ENCODE measurements at places on chromosomes 4 and X.

GRCh38 chrX:51614353-51615012 is 4.2 kb downstream of the CENPVL3 start:
- DNase-seq, result no peak

GRCh38 chr4:47106561-47106960 is 75.2 kb downstream of the GABRB1 start:
- DNase-seq, result no peak

DNA sequence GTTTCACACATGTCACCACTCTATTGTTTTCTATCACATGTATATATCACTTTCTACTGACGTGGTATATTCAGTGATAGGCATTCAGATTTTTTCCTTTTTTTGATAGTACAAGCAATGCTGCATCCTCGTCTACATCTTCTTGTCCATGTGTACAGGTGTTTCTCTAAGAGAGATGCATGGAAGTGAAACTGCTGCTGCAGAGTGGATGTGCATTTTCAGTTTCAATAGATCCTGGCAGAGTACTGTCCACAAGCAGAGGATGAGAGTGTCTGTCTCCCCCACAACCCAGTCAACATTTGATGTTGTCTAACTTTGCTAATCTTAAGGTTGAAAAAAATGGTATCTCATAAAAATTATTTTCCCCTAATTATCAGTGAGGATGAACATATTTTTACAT is 194.0 kb upstream of the CASK start:
- DNase-seq, result no peak

- DNase-seq, result no peak
These were observed 26.0 kb downstream of the BEND2 start for GRCh38 chrX:18194688-18195087.

GRCh38 chr4:3244002-3244401 is 5.0 kb upstream of the MSANTD1 start:
- no peak for DNase-seq

DNA sequence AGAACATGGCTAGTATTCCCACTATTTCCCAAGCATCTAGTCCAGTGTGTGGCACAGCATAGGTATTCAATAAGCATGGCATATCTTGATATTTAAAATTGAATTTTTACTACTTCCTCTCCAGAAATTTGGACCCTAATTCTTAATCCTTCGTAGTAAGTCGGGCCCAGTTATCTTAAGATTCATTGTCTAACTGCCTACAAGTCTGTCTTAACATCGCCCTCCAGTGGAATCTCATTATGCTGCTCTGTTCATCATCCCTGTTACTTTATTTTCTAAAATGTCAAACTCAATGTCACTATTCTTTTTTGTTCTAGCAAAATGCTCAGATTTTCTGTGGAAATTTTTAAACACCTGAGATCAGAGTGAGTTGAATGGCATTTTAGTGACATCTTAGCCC is 606.2 kb downstream of the KLHL13 start:
- no peak for DNase-seq

DNA sequence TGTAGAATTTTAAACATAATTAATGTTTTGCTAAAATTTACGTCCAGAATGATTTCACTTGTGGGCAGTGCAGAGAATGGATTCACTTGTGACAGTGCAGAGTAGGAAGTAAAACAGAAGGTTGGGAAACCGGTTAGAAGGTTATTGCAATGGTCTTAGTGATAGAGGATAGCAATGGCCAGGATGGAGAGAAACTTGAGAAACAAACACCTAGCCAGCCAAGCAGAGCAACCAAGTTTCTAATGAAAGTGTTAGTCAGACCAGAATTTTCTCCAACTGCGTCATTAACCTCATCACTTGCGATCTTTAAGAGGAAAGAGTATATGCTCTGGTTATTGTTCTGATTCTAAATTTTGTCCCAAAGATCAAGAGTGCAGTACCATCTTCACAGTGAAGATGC is 50.0 kb upstream of the TBC1D9 start:
- no peak for DNase-seq

DNA sequence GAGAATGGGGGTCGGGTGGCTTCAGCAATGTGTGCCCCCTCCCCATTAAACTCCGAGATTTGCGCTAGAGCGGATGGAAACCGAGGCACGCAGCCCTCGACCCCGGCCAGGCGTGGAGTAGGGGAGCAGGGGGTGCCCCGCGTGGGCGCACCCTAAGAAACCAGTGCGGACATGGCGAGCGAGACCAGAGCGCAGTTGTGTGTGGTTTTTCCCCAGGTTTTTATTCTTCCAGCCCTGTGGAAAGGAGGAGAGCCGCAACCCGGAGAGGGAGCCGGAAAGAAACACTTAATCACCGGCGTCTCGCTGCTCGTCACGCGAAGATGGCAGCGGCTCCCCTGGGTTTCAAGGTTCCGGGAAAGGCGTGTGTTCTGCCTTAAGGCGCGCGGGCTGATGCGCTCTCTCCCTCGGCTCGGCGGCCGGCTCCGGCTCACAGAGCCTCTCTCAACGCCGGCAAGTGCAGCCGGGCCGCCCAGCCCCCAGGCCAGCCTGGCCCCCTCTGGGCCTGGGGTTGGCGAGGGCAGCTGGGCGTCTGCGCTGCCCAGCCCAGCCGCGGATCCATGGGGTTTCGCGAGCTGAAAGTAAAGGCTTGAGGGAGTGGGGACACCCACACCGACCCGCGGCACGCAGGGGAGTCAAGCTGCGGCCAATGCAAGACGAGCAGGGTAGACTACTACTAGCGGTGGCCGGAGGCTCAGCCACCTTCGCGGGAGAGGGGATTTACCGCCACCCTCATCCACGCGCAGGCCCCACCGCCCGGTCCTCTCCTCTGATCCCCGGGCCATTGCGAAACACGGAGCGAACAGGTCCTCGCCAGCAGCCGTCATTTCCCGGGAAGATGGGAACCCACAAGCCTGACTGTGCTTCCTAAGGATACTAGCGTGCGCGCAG is 74.0 kb upstream of the BCOR start:
- no peak for DNase-seq

- DNase-seq, result no peak
These were observed 1930.0 kb upstream of the AGA start for GRCh38 chr4:179372242-179372641.

GRCh38 chrX:156008915-156009314 is 11.4 kb downstream of the IL9R start:
- no peak for DNase-seq

- no peak for DNase-seq
These were observed 29.8 kb upstream of the STOX2 start for GRCh38 chr4:183875251-183875825.

DNA sequence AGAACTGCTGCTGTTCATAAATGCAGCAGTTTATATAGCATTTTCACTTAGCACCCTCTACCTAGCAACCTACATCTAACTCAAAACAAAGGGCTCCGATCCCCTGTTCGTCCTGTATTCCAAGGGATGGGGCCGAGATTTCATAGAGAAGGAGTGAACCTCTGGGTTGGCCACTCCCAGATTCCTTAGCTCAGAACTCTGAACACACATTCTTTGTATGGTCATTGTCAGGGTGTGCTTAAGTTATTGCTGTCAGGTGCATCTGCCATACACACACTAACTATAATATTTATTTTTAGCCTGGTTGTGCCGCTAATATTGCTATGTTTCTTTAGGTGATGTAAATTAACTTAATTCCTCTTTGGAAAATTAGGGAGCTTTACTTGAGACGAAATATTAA is 47.7 kb upstream of the AADAT start:
- no peak for DNase-seq

- no peak for DNase-seq
These were observed 863.8 kb upstream of the PABPC4L start for GRCh38 chr4:135065366-135065765.

DNA sequence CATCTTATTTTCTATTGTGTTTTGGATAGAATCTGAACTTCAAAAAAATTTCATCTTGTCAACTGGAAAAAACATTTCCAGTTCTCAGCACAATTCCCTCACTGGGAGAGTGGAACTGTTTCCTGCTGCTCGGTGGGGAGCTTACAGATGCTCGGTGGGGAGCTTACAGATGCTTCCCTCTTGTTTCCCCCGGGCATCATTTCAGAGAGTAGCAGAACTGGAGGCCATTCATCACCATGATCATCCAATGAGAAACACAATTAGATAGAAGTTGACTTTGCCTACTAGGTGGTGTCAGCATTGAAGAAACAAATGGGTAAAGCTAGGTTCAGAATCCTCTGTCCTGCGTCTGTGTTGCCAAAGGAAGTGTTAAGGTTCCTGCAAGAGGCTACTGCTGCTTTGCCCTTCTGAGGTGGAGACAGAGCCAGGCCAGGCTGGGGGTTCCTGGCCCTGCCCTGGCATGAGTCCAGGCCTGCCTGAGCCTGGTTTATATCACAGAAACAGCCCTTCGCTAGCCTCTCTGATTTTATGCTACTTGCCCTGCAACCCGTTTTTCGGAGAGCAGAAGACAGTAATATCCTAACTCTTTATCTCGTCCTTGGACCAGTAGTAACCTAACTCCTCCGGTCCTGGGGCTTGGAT is 70.6 kb downstream of the TAPT1 start:
- DNase-seq, result no peak

- DNase-seq, result no peak
These were observed 129.5 kb upstream of the KLF3 start for GRCh38 chr4:38534344-38535045.

DNA sequence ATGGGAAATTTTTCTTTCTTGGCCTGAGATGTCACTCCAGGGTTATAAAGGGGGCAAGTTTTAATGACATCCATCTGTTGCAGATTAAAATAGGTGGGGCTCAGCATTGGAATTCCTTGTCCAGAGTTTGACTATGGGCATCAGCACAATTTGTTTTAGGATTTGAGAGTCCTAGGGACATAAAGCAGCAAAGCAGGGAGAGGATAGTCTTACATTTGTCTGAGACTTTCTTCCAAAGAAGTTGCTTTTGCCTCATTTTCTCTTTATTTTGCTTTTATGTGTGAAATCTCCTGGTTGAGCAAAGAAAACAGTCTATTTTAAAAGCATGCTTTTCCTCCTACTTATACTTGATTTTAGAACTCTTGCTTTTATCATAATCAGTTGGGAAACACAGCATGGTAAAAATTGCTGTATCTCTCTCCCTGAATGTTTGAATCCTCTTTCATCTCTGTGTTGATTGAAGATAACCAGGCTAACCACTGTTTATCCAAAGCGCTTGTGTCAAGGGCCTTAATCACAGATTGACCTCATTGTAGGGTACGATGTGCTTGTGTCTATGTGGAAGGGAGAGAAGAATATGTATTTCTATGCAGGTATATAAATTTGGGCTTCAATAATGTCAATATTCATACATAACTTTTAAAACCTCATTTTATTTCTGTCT is 121.5 kb downstream of the ANK2 start:
- no peak for DNase-seq

- DNase-seq, result no peak
These were observed 131.9 kb downstream of the ATOH1 start for GRCh38 chr4:93960450-93960849.

GRCh38 chr4:95544113-95545103 is 4.4 kb downstream of the UNC5C start:
- DNase-seq, result no peak

DNA sequence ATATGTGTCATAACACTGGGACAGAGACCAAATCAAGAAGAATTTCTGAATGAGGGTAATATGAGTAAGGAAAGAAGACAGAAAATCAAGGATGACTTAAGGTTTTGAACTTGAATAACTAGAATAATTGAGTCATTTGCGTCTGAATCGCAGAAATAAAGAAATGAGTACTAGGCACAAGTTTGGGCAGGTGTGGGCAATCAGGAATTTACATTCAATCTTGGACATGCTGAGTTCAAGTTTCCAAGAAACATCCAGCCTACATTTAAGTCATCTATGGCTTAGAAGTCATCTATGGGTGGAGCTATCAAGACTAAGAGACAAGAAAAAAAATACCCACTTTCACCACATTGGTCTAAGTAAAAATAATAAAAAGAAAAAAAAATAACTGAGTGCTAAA is 30.4 kb upstream of the WDR44 start:
- DNase-seq, result no peak

DNA sequence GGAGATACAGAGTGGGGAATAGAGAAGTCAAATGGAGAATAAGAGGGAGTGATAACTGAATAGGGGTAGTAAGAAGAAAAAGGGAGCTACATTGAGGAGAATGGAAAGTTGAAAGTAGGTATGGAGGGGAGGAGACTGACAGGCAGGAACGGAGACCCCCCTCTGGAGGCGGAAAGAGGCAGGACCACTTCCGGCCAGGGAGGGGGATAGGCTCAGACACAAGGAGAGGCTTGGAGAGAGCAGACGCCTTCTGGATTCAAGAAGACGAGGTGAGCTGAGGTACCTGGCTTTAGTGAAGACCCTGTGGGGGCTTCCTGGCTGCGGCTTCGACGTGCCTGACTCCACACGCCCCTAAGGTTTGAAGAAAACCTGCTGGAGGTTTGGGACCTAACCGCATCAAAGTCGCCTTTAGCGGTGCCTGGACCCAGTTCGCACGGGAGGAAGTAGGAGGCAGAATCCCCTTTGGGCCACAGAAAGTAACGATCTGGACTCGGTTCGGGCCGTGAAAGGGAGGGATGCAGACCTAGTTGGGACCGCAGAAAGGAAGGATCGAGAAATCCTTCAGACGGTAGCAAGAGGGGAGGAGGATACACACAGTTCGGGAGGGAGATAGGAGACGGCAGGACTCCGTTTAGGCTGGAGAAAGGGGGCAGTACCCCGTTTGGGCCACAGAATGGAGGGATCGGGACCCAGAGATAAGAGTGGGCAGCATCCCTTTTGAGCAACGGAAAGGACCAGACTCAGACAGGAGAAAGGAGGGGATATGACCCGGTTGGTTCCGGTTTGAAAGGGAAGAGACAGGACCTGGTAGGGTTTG is at the start of gene TRO:
TSS of gene TRO (plus strand) at position 215 of the 817 bp plus-strand sequence. CDS start 1,423 bp downstream, outside the sequence.
- DNase-seq, result peak; percentile 69

GRCh38 chr4:26227601-26228229 is 93.1 kb upstream of the RBPJ start:
- no peak for DNase-seq

GRCh38 chr4:121690001-121690400 is 6.8 kb downstream of the ANXA5 start:
- no peak for DNase-seq

Data from SHP77 (cell line).